COLO829 (cell line): ENCODE measurements at places on chromosomes 6 and 20.

- DNase-seq = no peak
These were observed 19.2 kb downstream of the HMGN3 start for GRCh38 chr6:79215213-79215824.

- DNase-seq = no peak
These were observed 32.9 kb downstream of the FILIP1 start for GRCh38 chr6:75460681-75461080.

DNA sequence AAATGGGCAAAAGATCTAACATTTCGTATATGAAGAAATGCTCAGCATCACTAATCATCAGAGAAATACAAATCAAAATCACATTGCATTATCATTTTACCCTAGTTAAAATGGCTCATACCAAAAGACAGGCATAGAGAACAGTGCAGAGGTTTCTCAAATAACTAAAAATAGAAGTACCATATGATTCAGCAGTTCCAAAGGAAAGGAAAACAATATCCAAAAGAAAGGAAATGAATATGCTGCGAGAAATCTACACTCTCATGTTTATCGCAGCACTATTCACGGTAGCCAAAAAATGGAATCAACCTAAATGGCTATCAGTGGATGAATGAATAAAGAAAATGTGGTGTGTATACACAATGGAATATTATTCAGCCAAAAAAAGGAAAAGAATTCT lies 63.5 kb downstream of the VTA1 start:
- no peak for DNase-seq

DNA sequence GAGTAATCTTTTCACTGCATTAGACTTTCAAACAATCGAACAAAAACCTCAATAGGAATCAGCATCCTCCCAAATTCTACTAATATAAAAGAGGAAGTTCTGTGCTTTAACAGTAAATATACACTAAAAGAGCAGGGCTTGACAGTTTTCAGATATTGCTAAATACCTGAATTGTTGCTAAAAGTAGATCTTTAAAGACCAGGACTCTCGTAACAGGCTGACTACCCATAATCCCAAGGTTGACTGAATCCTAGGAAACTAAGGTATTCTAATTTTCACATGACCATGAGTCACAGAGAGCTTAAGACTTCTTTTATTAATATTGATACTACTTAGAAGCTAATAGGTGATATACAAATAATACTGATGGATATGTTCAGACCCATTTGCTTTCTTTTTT lies 10.1 kb downstream of the CD164 start:
- no peak for DNase-seq

- peak; percentile 51 for DNase-seq
These were observed 85.4 kb downstream of the CD40 start for GRCh38 chr20:46203510-46203837.

GRCh38 chr6:122399055-122399347 lies 451 bp upstream of the HSF2 start:
- DNase-seq = no peak

- no peak for DNase-seq
These were observed 105.7 kb upstream of the KCNK16 start for GRCh38 chr6:39428152-39428551.

GRCh38 chr6:32152769-32153563 lies 975 bp upstream of the PPT2 start:
- no peak for DNase-seq

GRCh38 chr20:57398231-57398821 lies 7.1 kb downstream of the RBM38 start:
- DNase-seq = no peak

DNA sequence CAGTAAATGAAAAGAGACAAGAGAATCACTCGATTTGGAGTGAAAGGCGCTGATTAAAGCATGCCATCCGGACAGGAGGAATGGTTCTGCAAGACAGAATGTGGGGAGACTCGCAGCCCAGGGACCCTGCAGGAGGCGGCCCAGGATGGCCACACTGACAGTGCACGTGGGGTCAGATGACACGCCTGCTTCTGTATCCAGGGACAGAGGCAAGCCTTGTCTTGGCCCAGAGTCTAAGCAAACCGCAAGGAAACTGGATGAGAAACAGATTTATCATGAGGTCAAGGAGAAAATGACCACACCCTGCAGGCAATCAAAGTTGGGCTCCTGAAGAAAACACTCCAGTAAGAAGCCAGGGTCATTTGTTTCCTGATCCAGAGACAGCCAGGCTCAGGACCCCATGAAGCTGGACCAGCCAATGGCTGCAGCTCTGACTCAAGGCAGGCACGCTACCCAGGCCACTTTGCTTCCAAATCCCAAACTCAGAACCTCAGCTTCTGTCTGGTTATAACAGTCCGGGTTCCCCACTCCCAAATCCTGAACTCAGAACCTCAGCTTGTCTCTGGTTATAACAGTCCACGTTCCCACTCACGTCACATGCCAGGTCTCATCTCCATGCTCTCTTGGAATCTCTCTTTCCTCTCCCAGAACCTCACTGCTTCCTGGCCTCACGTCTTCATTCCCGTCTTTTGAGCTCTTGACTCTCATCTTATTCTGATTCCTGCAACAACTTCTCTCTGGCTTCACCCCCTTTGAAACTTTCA lies 144.9 kb upstream of the THBS2 start:
- no peak for DNase-seq

- DNase-seq = no peak
These were observed 62.2 kb downstream of the FILIP1 start for GRCh38 chr6:75431379-75431778.

- no peak for DNase-seq
These were observed 60.3 kb downstream of the ADGRG6 start for GRCh38 chr6:142361779-142362750.

- no peak for DNase-seq
These were observed 34.5 kb upstream of the FAM83C start for GRCh38 chr20:35326740-35327073.

DNA sequence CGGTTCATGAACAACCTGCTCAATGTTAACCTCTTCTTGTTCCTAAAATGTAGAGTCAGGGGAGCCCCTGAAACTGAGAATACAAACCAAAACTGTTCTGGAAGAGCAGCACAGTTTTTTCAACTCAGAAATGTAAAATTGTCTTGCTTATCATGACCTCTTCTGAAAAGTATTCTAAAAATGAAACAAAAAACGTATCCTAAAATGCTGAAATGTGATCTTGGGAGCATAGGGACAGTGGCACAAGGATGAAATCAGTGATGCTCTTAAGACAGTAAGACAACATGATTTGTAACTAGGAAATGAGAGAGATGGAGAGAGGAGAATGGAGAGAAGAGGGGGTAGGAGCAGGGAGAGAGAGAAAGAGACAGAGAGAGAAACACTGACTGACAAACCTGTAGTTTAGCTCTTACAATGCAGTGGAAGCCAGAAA lies 27.5 kb downstream of the NCOA7 start:
- no peak for DNase-seq

DNA sequence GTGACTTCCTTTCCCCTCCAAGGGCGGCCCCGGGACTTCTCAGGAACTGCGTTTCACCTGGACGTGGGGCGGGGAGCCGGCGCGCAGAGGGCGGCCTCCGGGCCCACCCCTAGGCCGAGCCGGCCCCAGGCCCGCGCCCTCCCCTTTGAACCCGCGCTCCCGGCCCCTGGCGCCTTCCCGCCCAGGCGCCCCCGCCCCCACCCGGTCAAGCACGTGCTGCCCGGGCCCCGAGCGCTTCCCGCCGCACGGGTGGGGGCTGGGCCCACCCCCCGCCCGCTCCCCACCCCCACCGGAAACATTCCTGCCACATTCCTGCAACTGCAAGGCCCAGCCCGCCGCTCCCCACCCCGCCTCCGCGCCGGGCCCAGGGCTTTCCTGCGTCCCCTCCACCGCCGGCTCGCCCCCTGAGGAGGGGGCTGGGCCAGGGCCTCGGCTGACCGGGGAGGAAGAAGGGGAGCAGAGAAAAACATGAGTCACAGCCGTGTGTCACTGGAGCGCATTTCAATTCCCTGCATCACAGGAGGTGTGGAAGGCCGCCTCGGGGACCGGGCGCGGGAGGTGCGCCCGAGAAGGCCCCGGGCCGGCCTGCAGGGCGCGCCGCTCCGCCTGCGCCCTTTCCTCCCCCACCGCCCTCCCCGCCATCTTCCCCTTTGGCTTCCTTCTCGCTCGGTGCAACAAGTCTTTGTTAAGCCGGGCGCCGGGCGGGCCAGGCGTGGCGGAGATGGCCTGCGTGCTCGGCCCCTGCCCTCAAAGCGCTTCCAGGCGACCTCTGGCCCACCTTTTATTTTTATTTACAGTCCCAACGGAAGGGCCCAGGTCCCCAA lies 1.2 kb upstream of the HMGA1 start:
- DNase-seq = no peak

DNA sequence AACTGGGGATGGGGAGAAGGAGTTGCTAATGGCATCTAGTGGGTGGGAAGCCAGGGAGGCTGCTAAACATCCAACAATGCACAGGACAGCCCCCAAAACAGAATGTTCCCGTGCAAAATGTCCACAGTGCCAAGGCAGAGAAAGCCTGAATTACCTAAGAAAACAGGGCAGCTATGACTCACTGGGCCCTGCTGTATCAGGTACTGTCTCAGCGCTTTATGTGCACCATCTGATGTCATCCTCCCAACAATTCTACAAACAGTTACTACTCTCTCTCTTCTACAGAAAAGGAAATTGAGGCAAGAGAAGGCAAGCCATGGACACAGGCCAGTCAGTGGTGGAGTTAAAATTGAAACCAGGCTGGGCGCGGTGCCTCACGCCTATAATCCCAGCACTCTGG lies 3.1 kb downstream of the YTHDF1 start:
- DNase-seq = no peak
